ENCODE measurements at places on chromosomes 11 and 22.

DNA sequence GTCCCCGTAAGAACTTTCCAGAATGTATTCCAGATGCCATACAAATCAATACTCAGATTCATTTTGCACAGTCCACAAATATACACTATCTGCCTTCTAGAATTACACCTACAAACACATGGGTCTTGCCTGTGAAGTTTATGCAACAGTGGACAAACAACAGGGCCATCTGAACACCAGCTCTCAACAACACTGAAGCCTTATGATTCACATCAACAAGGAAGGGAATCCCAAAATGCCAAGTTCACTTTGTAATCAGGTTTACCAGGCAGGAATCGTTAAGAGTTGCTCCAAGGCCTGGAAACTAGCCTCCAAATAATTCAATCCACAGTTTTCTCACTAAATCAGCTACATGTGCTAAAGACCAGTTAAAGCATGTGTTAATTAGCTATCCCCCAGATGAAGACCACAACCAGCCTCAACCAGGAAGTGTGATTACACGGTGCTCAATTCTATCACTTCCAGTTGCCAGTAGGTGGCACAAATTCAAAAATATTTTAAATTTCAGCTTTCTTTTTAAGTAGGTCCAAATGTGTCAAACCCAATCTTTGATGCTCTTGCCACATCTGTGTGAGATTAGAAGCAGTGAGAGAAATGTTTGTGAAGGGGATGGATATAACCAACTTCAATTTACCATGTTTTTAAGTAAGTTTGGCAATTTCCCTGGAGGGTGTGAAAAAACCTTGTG is 139.1 kb upstream of the BDNF start:
- peak; percentile 16 for DNase-seq

- DNase-seq, result no peak
Observed at GRCh38 chr22:28808716-28809355, 8.5 kb upstream of the XBP1 start.

DNA sequence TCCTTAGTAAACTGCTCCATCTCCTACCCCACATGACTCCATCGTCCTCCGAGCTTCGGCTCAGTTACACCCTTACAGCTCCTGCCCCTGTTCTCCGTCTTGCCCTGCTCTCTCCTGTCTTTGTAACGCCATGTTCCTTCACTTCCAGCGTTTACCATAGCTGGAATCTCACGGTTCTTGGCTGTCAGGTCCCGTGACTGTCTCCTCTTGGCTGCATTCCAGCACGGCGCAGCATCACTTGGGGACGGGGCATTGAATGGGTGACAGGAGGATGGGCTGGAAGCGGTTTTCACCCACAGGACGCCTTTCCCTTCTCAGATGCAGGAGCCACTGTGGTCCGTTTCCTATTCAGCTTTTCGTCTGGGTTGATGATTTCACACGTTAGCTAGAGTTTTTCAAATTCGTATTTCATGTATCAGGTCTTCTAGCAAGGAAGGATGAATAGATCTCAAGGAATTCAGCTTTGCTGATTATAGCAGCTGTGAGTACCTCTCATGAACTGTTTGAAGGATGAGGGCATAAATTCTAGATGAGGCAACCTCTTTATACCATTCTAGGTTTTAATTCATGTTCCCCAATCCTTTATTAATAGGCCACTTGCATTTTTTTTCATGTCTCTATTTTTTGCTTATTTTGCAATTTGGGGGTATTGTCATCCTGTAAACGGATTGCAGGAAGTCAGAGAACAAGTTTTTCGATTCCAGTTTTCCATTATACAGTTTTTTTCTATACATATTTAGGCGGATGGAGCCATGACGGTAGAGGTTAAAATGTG is 29.1 kb downstream of the ZBED4 start:
- no peak for DNase-seq

- DNase-seq, result no peak
Observed at GRCh38 chr11:73116636-73117035, 25.5 kb downstream of the FCHSD2 start.

Data from HFF-Myc (cell line).